ENCODE measurements at places on chromosomes 1 and 21. TPM values are rescaled to one million over a fixed set of nuclear protein-coding genes. Genes with fewer than 3 reads are reported as not detected.

GRCh38 chr1:1680912-1681273 is 11.7 kb downstream of the SLC35E2B start:
- DNase-seq: peak; percentile 44

GRCh38 chr1:246609632-246610031 is 43.4 kb downstream of the CNST start:
- no peak for DNase-seq

DNA sequence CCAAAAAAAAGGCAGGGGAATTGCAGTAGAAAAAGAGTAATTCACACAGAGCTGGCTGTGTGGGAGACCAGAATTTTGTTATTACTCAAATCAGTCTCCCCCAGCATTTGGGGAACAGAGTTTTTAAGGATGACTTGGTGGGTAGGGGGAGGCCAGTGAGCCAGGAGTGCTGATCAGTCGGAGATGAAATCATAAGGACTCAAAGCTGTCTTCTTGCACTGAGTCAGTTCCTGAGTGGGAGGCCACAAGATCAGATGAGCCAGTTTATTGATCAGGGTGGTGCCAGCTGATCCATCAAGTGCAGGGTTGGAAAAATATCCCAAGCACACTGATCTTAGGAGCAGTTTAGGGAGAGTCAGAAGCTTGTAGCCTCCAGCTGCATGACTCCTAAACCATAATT is 23.7 kb upstream of the EDARADD start:
- DNase-seq: no peak

DNA sequence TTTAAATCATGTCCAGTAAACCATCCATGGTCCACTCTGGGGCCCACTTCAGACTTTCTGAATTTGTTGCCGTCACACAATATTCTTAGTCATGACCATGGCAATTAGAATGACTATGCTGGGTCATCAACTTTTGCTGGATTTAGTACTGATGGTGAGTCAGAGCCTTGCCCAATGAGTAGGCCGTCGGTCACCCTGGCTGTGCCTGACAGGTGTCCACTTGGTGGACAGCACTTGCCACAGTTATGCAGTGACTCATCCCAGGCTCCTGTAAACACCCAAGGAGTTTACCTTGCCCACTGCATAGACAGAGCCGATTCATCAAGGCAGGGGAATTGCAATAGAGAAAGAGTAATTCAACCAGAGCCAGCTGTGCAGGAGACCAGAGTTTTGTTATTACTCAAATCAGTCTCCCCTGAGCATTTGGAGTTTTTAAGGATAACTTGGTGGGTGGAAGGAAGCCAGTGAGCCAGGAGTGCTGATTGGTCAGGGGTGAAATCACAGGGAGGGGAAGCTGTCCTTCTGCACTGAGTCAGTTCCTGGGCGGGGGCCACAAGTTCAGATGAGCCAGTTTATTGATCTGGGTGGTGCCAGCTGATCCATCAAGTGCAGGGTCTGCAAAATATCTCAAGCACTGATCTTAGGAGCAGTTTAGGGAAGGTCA is 333.8 kb downstream of the PTPRU start:
- no peak for DNase-seq

- DNase-seq: no peak
These were observed 89.7 kb upstream of the ESRRG start for GRCh38 chr1:216812966-216813365.

Gene KCNA3
- 11.7 TPM for total RNA-seq

DNA sequence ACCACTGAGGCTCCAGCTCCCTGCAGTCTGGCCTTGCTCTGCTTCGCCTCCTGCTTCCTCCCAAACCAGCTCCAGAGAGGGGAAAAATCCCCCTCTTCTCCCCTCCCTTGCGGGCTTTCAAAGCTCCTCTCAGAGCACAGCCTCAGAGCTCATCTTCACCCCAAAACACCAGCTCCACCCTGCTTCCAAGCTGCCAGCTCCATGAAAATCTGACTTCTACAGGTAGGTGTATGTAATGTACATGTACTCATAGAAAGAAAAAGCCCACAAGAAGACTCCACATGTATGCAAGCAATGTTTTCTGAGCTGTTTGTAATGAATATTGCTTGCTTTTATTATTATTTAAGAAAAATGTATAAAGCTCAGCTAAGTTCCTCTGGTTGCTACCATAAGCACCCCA is 8.4 kb downstream of the SLC41A1 start:
- DNase-seq: no peak

DNA sequence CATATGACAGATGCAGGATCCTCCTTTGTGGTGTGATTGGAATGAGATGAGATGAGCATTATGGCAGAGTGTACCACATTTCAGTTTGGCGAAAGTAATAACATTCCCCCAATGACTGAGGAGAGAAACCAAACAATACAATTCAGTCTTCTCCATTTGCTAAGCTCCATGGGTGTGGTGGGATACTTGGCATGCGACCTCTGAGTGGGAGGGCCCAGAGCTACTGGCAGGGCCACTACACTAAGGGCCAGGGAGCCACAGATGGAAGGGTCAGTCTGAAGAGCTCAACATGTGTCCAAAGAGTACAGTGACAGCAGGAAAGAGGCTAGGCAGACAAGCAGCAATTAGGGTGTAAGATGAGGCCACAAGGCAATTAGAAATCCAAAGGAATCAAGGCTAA is 23.8 kb upstream of the PAXBP1 start:
- no peak for DNase-seq

DNA sequence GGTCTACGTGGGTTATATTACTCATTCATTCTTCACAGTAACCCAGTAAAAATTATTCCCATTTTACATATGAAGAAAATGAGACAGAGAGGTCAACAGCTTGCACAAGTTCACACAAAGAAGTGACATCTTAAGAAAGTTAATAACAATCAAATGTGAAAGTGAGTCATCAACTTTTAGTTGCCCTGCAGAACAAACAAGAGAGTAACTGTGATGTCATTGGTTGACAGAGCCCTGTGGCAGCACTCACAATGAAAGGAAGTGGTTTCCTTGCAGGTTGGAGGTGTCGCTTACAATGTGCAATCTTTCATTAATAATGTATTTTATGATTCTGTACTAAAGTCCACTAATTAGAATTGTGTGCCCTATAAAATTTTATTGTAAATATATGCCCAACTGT is 369.6 kb downstream of the RYR2 start:
- DNase-seq: no peak

DNA sequence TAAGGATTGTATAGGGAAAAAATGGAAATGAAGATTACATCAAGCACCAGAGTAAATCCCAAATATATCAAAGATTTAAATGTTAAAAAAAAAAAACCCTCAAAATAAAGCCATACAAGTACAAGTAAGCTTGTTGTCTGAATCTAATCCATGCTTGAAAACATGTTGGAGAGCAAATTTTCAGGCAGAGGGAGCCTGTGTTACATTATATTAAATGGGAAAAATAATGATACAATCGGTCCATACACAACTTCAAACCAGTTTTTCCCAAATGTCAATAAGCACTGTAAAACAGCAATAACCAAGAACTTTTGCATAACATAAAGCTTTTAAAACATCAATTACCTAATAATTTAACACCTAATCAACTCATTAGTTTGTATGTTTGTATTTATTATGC is 949.4 kb upstream of the ADGRL4 start:
- no peak for DNase-seq

DNA sequence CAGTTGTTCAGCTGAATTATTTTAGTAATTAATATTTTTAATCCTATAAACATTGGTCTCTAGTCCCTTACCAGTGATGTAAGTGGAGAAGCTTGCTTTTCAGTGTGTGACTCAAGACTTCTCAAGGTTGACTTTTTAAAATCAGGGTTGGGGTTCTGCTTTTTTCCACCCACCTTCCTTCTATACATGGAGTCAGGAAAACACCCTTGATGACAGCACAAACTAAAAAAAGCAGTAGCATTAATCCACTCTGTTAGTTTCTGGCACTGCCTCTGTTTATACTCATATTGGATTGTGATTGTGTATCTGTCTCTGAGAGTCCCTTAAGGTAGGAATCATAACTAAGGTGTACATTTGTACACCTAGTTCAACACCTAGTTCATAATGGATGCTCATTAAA is 8.3 kb upstream of the PLEKHO1 start:
- DNase-seq: no peak

- DNase-seq: peak; percentile 84
These were observed 14.4 kb upstream of the IFI6 start for GRCh38 chr1:27686223-27686990.

- DNase-seq: peak; percentile 47
These were observed 636 bp downstream of the VAMP4 start for GRCh38 chr1:171740987-171741871.

GRCh38 chr1:108830119-108831008 is 26.5 kb downstream of the AKNAD1 start:
- DNase-seq: peak; percentile 44

DNA sequence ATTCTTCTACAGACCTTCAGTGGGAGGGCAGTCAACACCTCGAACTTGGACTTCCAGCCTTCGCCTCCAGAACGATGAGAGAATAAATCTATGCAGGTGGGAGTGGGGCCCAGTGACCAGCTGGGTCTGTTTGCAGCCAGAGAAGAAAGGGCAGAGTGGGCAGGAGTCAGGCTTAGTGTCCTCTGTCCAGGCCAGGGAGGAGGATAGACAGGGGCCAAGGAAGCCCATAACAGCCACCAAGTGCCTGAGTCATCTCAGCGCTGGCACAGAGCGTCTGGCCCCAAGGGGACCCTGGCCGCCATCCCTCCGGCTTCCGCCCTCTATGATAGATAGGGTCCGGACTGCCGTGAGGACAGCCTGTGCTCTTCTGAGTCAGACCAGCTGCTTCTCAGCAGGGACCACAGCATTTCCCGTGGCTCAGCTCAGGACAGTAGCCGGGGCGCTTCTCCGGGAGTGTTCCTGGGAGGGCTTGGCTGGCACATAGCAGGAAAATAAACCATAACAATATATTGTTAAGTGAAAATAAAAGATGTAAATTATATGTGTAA is 133.1 kb upstream of the C1orf174 start:
- no peak for DNase-seq
